Activated CD4-positive, alpha-beta T cell treated with anti-CD3 and anti-CD28 coated beads, Interleukin-2, Interleukin-4, amounts not matched to agents 100 ng/mL and 50 ng/mL, durations not matched to agents 16 hours and 8 hours (primary cell): ENCODE measurements at places on chromosomes 5 and 9.

DNA sequence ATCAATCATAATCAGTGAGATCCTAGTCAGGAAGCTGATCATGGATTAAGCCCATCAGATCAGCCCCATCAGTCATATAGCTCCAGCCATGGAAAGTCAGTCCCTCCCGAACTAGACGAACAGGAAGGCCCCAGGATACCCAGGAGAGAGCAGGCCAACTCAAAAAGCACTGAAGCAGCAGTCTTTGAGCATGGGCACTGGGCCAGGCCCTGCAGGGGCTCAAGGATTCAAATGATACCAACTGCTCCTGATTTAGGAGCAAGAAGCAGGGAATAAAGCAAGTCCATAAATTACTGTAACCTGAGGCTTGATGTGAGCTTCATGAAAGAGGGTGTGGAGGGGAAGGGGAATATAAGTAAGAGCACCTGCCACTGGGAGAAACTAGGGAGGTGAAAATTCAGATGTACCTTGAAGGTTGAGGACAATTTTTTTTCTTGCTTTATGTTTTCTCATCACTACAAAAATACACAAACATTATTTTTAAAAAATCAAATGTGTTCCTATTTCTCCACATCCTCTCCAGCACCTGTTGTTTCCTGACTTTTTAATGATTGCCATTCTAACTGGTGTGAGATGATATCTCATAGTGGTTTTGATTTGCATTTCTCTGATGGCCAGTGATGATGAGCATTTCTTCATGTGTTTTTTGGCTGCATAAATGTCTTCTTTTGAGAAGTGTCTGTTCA is 115.2 kb downstream of the SIL1 start:
- no peak for DNase-seq

GRCh38 chr5:51414516-51414915 is 31.3 kb downstream of the ISL1 start:
- no peak for DNase-seq

DNA sequence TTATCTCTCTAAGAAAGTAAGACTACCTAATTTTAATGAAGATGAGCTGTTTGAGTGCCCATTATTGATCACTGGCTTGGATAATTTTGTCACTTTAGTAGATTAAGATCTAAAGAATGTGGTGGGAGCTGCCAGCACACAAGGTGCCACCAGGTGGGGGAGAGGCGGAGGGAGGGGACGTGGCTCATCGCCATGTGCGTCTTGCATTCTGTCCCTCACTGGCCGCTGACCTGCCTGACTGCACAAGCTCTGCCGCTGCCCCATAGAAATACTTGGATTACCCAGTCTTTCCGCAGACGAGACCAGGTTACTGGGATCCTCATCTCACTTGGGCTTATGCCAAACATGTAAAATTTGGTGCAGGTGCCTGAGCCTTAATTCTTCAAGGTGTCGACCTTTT is 37.6 kb downstream of the RHOBTB3 start:
- no peak for DNase-seq

DNA sequence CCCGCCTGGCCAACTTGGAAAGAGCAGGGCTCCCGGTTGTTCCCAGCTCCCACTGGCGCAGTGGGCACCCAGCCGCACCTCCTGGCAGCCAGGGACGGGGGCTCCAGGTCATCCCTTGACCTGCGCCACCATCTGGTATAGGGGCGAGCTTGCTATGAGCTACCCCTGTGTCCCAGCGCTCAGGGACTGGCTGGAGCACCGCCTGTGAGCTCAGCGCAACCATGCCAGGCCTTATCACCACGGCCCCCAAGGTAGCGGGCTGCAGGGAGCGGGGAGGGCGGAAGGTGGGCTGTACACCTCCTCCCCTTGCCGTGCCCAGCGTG is 15.4 kb upstream of the RASA1 start:
- DNase-seq: no peak

GRCh38 chr9:95261890-95262289 is 55.6 kb downstream of the FANCC start:
- no peak for DNase-seq

DNA sequence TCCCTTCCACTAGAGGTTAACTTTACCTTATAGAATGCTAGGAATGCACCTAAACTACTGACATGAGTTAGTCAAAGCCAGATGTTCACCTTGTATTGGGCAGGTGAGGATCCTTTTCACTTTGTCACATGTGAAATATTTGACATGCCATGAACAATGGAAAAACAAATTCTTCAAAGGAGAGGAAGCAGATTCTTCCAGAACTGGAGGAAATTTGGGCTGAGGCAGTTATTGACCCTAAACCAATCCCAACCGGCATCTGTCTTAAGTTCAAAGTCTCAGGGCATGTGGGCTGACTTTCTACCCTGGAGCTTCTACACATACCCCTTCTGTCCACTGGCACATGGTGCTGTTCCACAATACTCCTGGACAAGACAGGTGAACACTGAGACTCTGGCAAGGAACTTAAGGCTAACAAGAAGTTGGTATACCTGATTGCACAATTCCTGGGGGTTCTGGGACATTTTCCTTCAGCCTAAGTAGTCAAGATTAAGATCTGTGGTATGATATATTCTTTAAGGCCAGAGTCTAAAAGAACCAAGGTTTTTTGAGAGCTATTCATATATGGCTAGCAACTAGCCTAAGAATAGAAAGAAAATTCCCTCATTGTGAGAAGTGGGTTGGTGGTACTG is 2.6 kb downstream of the VLDLR start:
- DNase-seq: no peak

- DNase-seq: no peak
Measured at GRCh38 chr5:40260361-40260760, 419.4 kb upstream of the PTGER4 start.

GRCh38 chr5:119368238-119368630 is 12.4 kb downstream of the TNFAIP8 start:
- DNase-seq: peak; percentile 69

DNA sequence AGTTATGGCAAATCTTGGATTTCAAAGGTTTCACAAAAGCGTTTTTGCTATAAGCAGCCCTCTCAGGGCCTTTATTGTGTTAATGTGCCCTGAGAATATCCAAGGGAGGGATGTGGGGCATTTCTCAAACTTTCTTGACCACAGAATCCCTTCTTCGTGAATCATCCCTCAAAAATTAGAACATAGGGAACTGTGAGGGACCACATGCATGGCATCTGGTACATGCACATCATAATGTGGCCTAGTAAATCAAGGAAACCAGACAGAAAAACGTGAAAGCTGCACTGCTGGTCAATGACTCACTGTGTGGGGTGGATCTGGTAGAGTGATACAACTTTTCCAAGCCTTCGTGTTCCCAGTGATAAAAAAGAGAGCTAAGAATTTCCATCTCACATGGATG is 22.4 kb downstream of the DDX31 start:
- DNase-seq: no peak

- DNase-seq: no peak
Measured at GRCh38 chr5:159640446-159640845, 275.8 kb upstream of the ADRA1B start.

DNA sequence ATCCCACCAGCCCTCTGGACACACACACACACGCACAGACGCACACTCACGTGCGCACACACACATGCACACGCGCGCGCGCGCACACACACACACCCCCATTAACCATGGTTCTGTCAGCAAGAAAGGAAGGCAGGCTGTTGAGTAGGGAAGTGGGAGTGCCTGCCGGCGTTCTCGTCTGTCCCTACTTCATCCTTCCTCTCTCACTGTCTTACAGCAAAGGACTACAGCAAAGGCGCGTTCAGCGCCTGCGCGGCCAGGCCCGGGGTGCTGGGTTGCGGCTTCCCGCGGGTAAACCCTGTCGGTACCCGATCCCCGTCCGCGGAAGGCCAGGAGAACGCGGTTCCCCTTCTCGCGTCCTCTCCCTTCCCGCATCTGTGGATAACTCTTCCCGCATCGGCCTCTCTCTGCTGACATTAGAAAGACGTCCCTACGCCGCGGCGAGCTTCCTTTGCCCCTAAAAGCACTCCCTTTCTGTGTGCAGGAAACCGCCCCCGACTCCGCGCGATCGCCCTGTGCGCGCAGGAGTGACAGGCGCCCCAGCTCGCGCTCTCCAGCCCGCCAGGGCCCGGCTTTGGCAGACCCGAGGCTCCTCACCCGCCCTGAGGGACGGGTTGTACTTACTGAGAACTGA is 219.2 kb downstream of the AGTPBP1 start:
- peak; percentile 35 for DNase-seq

DNA sequence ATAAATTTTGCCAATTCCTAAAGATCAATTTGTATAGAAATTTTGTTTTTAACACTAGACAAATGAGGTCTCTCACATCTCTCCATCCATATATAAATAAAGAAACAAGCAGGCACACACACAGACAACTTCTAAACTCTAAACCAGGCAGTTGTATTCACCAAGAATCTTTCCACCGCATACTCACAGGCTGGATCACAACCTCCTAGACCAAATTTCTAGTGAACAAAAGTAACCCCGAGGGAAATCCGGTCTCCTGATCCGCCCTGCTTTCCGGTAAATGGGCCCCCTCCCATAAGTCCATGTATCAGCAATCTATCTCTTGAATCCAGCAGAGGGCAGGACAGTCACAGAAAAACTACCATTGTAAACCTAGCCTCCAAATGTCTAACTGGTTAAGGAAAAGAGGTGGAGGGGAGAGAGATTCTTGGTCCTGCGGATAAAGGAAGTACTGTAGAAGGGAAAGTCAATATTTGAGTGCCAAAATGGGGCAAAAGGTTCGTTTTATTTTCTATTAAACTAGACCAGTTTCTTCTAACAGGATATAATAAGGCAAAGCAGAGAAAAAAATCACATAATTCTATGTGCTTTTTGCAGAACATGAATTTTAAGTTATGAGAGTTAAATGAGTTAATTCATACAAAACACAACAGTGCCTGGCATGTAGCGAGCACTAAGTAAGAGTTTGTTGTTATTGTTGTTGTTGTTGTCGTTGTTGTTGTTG is 4.8 kb upstream of the SMU1 start:
- DNase-seq: peak; percentile 89

GRCh38 chr9:1469996-1470395 is 419.8 kb downstream of the DMRT2 start:
- DNase-seq: peak; percentile 45

DNA sequence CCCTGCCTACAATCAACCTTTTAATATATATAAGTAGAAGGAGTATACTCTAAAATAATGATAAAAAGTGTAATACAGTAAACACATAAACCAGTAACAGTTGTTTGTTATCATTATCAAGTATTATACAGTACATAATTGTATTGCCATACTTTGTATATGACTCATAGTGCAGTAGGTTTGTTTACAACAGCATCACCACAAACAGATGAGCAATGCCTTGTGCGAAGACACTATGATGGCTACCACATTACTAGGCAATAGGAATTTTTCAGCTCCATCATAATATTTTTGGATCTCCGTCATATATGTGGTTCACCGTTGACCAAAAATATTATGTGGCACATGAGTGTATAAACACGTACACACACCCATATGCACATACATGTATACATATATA is 69.7 kb upstream of the APC start:
- DNase-seq: no peak

GRCh38 chr5:59241119-59241518 is 652.4 kb downstream of the PDE4D start:
- DNase-seq: no peak

DNA sequence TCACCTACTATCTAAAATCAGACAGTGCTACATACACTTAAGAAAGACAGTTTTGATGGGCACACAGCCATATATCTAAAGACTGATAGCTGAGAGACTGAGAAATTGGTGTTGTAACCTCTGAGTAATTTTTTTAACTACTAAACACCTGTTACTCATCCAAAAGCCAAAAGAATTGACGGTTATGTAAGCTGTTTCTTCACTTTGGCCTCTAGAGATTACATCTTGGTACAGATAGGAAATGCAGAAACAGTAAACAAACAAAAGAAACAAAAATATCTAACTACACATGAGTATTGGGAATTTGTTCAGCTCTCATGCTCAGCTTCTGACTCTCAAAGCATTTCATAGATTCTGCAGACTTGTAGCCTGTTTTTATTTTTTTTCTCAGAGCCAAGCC is 152.1 kb upstream of the GAS1 start:
- no peak for DNase-seq

DNA sequence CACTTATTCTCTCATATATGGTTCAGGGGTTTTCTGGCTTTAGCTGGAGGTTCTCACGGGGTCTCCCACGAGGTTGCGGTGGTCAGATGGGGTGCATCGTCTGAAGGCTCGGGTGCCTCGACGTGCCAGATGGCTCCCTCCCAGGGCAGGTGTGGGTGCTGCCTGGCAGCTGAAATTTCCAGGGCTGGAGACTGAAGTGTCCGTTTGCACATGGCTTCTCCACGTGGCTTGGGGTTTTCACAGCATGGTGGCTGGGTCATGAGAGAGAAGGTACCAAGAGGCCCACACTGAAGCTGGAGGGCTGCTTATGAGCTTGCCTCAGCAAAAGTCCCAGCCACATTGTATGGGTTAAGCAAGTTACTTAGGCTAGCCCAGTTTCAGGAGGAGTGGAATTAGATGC is 218.6 kb downstream of the AGTPBP1 start:
- DNase-seq: no peak

- DNase-seq: no peak
Measured at GRCh38 chr5:168860503-168860902, 281.3 kb upstream of the PANK3 start.

GRCh38 chr9:89532478-89532877 is 34.6 kb upstream of the SEMA4D start:
- DNase-seq: no peak

DNA sequence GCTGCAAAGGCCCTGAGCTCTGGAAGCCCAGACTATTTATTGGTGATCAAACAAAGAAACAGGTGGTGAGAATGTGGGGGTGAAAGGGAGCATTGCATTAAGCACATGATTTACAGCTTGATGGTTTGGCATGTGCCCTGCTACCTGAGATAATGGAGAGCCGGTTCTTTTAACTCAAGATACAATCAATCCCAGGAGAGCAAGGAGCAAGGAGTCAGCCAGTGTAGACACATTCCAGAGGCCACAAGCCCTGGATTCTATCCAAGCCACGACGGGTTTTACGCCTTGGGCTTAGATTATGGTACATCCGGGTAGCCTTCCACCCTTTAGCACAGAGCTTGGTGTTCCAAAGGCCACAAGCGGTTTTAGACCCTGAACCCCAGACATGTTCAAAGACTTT is 292.2 kb downstream of the CYLC2 start:
- no peak for DNase-seq

GRCh38 chr5:150075233-150075632 is 11.1 kb downstream of the CSF1R start:
- no peak for DNase-seq
